WERI-Rb-1 (cell line): ENCODE measurements at places on chromosomes 1 and 21.

- DNase-seq, result no peak
Observed at GRCh38 chr1:48109390-48110013, 112.3 kb upstream of the TRABD2B start.

DNA sequence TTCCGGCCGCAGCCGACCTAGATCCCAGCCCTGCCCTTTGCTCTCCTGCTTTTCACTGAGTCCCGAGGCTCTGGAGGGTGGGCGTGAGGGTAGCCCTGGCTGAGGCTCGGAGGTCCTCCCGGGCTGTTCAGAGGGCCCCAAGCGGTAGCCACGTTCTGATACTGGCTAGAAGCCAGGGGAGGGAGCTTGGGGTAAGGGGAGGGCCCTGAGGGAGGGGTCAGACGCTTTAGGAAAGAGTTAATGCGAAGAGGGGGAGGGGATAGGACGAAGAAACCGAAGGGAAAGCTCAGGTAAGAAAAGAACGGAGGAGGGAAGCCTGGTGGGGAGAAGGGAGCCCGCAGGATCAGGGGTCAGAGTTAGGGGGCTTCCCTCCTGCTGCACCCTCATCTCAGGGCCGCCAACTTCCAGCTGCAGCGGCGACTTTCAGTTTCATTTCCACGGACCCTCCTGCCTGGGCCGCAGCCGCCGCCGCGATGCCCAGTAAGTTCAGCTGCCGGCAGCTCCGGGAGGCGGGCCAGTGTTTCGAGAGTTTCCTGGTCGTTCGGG is at the start of gene MOV10:
TSS of gene MOV10 (plus strand) at position 220 of the 546 bp plus-strand sequence. CDS start at position 474, 254 bp downstream.
- peak; percentile 80 for DNase-seq

DNA sequence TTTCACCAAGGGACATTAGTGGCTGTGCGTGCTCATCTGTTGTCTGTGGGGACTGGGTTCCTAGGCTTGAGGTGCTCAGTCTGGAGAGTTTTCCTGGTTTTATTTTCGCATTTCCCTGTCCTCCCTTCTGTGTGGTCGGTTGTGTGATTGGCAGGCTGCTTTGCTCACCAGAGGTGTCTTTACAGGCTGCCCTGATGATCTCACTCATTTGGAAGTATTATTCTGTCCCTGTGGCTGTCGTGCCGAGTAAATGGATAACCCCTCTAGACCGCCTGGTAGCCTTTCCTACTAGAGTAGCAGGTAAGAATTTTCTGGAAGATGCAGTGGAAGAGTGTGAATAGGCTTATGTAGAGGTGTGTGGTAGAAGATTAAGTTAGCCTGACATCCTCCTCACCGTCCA is 44.1 kb upstream of the HMGN1 start:
- DNase-seq, result no peak

GRCh38 chr1:230065571-230065970 is 1.5 kb upstream of the GALNT2 start:
- no peak for DNase-seq

- DNase-seq, result no peak
Observed at GRCh38 chr1:116769104-116769452, 14.8 kb downstream of the CD2 start.

DNA sequence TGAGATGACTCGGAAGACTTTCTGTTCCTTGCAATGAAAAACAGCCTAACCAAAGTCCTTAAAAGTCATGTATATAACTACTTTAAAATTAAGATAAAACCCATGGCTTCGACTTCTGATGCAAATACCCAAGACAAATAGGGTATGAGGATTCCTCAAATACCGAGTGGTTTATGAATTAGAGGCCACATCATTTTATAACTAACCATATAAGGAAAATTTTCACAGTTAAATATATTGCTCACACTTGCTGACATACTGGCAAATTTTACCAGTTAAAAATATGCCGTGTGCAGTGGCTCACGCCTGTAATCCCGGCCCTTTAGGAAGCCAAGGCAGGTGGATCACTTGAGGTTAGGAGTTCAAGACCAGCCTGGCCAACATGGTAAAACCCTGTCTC is 5.4 kb downstream of the RERE start:
- no peak for DNase-seq

- DNase-seq, result no peak
Observed at GRCh38 chr1:10516925-10517676, 42.4 kb downstream of the PEX14 start.
